Caco-2 (cell line): ENCODE measurements at places on chromosomes 3 and 15. TPM values are rescaled to one million over a fixed set of nuclear protein-coding genes. Genes with fewer than 3 reads are reported as not detected.

Gene KLHL40
- not detected in 2 replicates for total RNA-seq

Gene RNF13
- total RNA-seq: 35.6 and 44.2 TPM in 2 replicates

- DNase-seq: no peak
Measured at GRCh38 chr15:53520996-53521395, 238.5 kb downstream of the WDR72 start.

DNA sequence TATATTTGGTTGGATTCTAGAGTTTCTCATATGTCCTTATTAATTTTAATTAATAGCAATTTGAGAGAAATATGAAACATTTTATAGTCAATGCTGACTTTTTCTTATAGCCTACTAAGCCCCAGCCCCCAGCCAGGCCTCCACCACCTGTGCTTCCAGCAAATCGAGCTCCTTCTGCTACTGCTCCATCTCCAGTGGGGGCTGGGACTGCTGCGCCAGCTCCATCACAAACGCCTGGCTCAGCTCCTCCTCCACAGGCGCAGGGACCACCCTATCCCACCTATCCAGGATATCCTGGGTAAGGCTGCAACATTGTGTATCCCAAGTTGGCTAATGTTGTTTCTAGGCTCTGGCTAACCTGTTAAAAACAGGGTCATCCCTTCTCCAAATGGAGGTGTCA lies 66.7 kb downstream of the PDCD6IP start:
- DNase-seq: no peak

GRCh38 chr3:186536883-186537844 lies 7.0 kb downstream of the CRYGS start:
- DNase-seq: no peak

GRCh38 chr15:56797720-56798275 lies 64.5 kb upstream of the ZNF280D start:
- DNase-seq: no peak
